ENCODE measurements at places on chromosomes 5 and 9. TPM values are rescaled to one million over a fixed set of nuclear protein-coding genes. Genes with fewer than 3 reads are reported as not detected.

GRCh38 chr5:80797428-80798024 lies 142.7 kb upstream of the DHFR start:
- DNase-seq, result no peak

Gene HDAC3
- total RNA-seq, result 30.3 TPM

DNA sequence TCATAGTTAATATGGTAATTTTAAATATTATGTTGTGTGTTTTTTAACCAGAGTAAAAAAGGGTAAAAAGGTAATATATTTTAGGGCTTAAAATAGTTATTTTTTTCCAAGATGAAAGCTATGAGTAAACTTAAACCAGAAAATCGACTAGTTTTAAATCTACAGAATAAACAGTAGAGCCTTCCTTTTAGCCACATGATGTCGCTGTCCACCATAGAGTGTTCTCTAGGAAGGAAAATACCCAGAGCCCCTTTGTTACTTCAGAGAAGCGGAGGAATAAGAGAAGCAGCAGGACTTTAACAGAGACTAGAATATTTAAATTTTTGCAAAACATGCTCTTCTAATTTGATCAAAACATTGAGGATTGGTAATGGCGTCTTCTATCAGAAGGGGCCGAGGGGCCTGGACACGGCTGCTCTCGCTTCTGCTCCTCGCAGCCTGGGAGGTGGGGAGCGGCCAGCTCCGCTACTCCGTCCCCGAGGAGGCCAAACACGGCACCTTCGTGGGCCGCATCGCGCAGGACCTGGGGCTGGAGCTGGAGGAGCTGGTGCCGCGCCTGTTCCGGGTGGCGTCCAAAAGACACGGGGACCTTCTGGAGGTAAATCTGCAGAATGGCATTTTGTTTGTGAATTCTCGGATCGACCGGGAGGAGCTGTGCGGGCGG lies at the start of gene PCDHA2:
PCDHA2 (plus strand) TSS at position 258 of the 664 bp plus-strand sequence.
- no peak for DNase-seq

Gene TMEM232
- total RNA-seq, result 2.5 TPM

GRCh38 chr5:147675168-147675567 lies 107.4 kb downstream of the JAKMIP2 start:
- no peak for DNase-seq

Gene GTF3C5
- 25.9 TPM for total RNA-seq

Gene INSL4
- total RNA-seq, result not detected

DNA sequence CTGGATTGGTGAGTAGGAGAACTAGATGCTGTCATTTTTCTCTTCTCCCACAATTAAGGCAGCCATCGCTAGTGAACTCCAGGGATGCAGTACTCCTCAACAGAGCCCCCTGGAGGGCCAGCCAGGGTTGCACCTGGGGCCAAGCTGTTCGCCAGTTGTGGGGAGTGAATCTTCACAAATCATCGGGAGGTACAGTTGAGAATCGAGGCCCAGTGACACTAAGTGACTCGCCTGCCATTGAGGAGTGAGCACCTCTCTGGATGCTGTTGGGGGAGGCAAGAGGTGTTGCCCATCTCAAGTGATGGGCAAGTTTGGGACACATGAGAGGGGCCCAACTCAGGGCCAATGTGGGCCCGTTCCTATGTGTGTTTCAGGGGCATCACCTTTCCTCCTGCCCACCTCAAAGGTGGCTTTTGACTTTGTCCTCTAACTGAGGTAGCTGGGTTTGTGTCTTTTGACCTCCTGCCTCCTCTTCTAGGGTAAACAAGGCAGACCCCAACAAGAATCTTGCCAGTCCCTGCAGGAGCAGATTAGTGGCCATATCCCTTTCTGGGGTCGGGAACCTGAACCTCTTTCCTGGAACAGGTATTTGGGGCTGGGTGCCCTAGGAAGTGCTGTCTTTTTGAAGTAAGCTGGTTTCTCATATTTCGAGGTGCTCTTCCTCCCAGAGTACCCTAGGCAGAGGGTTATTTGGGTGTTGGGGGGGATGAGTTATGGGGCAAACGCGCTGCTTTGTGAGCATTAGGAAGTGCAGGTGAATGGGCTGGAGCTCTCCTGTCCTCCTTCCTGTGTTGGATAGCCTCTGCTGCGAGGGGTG lies 181.2 kb downstream of the MACROH2A1 start:
- peak; percentile 31 for DNase-seq

- no peak for DNase-seq
Observed at GRCh38 chr5:126981222-126981621, 49.1 kb downstream of the MARCHF3 start.

GRCh38 chr9:126578029-126578428 lies 35.7 kb upstream of the LMX1B start:
- no peak for DNase-seq

DNA sequence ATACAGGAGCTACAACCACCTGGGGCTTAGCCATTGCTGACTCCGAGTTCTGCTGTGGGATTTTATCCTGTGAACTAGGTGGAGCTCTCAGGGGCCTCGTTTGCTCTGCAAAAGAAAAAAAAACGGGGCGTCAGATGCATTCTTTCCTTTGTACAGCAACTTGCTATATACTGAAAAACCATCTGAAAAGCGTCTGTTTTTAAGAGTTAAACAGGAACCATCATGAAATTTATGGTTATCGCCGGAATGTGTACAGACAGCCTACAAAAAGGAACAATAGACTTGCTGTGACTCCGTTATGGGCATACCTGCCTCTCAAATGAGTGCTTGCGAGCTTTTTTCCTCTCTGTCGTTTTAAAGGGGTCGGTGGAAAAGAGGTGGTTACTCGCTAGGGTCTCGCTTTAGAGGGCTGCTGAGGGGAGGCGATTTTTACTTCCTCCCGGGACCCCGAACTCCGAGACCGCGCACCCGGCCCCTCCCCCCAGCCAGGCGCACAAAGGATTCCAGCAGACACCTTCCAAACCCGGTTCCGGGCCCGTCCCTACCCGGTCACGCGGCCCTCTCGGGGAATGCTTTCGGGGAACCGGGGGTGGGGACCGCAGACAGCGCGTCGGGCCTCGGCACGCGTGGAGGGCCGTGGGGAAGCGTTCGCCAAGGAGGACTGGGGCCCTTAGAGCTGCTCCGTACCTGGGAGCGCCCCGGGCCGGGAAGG lies 826 bp downstream of the PAIP1 start:
- peak; percentile 86 for DNase-seq

DNA sequence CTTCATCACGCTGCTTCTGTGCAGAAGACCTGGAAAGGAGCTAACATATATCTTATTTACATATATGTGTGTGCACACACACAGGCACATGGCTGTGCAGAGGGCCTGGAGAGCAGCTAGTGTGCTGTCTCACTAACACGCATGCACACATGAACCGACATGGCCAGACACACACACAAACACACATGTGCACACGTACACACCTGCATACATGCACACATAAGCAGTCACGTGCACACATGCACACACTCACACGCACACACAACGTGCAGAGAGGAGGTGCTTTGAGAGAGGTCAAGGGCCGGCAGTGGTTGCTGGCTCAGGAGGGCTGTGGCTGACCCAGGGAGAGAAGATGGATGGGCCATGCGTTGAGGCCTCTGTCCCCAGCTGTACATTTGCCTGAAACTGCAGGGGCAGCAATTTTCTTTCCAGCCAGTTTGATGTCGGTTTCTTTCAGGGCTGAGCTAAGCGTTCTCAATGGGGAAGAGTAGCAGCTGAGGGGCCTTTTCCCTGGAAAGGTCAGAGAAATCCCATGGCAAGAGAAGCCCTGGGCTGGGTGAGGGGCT lies 66.7 kb downstream of the OLFM1 start:
- DNase-seq, result no peak

- DNase-seq, result no peak
Observed at GRCh38 chr5:50853151-50853550, 186.7 kb downstream of the PARP8 start.

Gene SLC4A9
- total RNA-seq, result not detected

- no peak for DNase-seq
Observed at GRCh38 chr9:61668846-61669245, 479.0 kb downstream of the SPATA31A7 start.

GRCh38 chr5:151952238-151952637 lies 27.6 kb upstream of the GLRA1 start:
- no peak for DNase-seq

Gene RGS7BP
- 19.3 TPM for total RNA-seq

GRCh38 chr5:1185629-1186350 lies 15.6 kb upstream of the SLC6A19 start:
- DNase-seq, result no peak

Gene C1QTNF2
- total RNA-seq, result 9.7 TPM

Measured in posterior vena cava (tissue), 2 donors.